Spinal cord (tissue), 10 donors: ENCODE measurements at places on chromosomes 2 and 18. TPM values are rescaled to one million over a fixed set of nuclear protein-coding genes. Genes with fewer than 3 reads are reported as not detected.

TLX2 gene
- total RNA-seq: 0.69 TPM

ARMC9 gene
- total RNA-seq: 22.8 TPM

CYB5A gene
- 95.7 TPM for total RNA-seq

GCG gene
- total RNA-seq: not detected

ABCG5 gene
- 0.10 TPM for total RNA-seq

MSH2 gene
- total RNA-seq: 50.1 TPM

CCDC85A gene
- total RNA-seq: 24.3 TPM

KCNIP3 gene
- total RNA-seq: 10.6 TPM

GRCh38 chr2:225558399-225559071 lies 159.0 kb downstream of the NYAP2 start:
- no peak for DNase-seq

- DNase-seq: no peak
Observed at GRCh38 chr18:76847916-76848315, 25.6 kb downstream of the ZNF236 start.

GRCh38 chr18:31190919-31191318 lies 28.3 kb upstream of the DSC1 start:
- DNase-seq: no peak

DNA sequence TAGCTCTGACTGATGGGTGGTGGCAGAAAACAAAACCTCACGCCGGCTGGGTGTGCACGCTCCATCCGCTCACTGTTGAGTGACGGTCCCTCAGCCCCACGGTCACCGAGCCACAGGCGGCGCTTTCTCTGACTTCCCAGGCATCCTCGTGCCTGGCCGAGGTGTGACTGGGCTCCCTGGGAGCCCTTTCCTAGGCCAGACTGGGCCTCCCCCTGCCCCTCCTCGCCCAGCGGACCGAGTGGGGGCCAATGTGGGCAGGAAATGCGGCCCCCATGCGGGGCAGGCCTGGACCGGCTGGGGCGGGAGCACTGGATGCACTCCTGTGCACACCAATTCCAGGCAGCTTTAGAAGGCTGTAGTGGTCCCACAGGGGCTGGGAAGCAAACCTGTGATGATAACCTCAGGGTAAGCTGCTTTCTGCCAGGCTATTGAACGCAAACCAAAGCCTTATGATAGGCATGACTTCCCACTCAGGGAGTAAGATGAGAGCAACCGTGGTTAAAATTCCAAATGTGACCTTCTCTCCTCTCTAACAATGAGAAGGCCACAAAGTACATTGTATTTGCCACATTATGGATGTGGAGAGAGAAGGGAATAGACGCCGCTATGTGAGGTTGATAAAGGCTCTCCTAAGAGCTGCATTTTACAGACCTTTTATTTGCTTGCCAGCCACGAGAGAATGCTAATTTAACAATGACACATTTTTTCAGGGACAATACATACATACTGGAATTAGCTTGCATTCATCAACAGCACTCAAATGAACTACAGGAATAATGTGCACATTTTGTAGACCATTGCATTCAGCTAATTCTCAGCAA lies 83.9 kb upstream of the PGAP1 start:
- DNase-seq: no peak
